ENCODE measurements at places on chromosomes 7 and 10. TPM values are rescaled to one million over a fixed set of nuclear protein-coding genes. Genes with fewer than 3 reads are reported as not detected.

- no peak overlapping the region for H3K4me3 ChIP-seq
- H3K36me3 ChIP-seq = peaks cover 33% of the 10 kb centered on the region
- no peaks in the 10 kb centered on the region for H3K27me3 ChIP-seq
- no peak for DNase-seq
- H3K4me1 ChIP-seq = no peaks in the 10 kb centered on the region
Measured at GRCh38 chr10:12164085-12164484, 31.6 kb downstream of the NUDT5 start.

DNA sequence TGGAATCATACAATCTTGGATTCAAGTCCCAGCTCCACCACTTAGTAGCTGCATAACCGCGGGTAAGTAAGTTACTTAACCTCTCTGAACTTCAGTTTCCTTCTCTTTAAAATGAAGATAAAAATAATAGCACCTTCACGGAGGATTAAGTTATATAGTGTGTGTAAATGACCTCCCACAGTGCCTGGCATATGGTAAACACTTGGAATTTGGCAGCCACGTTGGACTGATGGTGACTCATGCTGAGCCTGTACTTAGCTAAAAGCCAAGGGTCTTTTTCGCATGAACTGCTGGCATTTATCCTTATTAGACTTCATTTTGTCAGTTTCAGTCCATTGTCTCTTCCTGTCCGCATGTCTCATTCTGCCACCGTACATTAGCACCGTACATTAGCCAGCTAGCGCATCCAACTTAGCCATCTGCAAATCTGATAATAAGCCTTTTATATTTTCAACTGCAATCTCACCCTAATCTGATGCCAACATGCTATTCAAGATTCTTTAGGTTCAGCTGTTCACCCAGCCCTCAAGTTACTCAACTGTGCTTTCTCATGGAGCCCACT, 11.2 kb downstream of the SLC13A4 start:
- no peaks in the 10 kb centered on the region for H3K27me3 ChIP-seq
- no peak overlapping the region for H3K4me3 ChIP-seq
- no peaks in the 10 kb centered on the region for H3K36me3 ChIP-seq
- H3K27ac ChIP-seq = no peak overlapping the region
- no peak for DNase-seq
- no peaks in the 10 kb centered on the region for H3K4me1 ChIP-seq

- no peak overlapping the region for H3K4me3 ChIP-seq
- H3K27ac ChIP-seq = no peak overlapping the region
- H3K4me1 ChIP-seq = no peaks in the 10 kb centered on the region
- DNase-seq = no peak
Measured at GRCh38 chr10:131644289-131644688, 256.5 kb upstream of the PPP2R2D start.

- no peak overlapping the region for H3K4me3 ChIP-seq
- no peaks in the 10 kb centered on the region for H3K4me1 ChIP-seq
Measured at GRCh38 chr10:6353526-6353925, 150.8 kb downstream of the PFKFB3 start.

- no peak overlapping the region for H3K4me3 ChIP-seq
- no peaks in the 10 kb centered on the region for H3K4me1 ChIP-seq
- peak overlapping the region; percentile 75 for H3K27ac ChIP-seq
- no peaks in the 10 kb centered on the region for H3K27me3 ChIP-seq
Measured at GRCh38 chr10:3472287-3473051, 299.9 kb upstream of the PITRM1 start.

DNA sequence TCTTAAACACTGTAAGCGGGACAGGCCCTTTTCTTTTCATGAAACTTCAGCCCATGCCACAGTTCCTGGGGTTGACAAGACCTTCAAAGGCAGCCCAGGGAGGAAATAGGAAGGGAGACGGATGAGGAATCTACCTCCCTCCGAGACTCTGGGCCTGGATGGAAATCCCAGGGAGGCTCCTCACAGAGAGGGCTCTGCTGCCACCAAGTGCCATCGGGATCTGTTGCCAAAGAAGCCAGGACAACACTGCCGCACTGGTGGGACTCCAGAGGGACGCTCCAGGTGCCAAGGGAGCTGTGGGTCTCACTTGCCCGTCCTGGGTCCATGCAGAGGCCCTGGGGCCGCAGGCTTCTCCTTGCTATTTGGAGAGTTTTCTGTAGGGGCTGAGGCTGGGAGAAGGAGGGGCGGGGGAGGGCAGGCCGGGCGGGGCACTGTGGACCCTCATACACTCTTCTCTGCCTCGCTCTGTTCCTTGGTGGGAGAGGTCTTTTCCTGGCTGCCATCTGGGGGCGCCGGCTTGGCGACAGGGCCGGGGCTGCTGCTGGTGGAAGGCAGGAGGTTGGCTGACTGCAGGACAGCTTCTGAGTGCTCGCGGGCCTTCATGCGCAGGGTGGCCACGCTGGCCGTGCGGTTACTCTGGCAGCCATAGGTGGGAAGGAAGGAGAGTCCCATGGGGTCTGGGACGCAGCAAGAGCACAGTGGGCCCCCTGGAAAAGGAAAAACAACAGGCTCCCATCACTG, 30.0 kb downstream of the DRGX start:
- H3K27me3 ChIP-seq = no peaks in the 10 kb centered on the region
- H3K4me1 ChIP-seq = no peaks in the 10 kb centered on the region
- no peak for DNase-seq
- no peaks in the 10 kb centered on the region for H3K36me3 ChIP-seq
- H3K4me3 ChIP-seq = no peak overlapping the region

EBLN1 gene
- polyA plus RNA-seq = not detected

NEURL1 gene
- 15.9 TPM for polyA plus RNA-seq

CHST15 gene
- 0.45 TPM for polyA plus RNA-seq

Measured in small intestine (tissue), 16 donors.